ENCODE measurements at places on chromosomes 4 and X. TPM values are rescaled to one million over a fixed set of nuclear protein-coding genes. Genes with fewer than 3 reads are reported as not detected.

The GIMD1 gene
- not detected for total RNA-seq

GRCh38 chrX:150507251-150507856 is 61.1 kb upstream of the MTM1 start:
- no peak for DNase-seq

DNA sequence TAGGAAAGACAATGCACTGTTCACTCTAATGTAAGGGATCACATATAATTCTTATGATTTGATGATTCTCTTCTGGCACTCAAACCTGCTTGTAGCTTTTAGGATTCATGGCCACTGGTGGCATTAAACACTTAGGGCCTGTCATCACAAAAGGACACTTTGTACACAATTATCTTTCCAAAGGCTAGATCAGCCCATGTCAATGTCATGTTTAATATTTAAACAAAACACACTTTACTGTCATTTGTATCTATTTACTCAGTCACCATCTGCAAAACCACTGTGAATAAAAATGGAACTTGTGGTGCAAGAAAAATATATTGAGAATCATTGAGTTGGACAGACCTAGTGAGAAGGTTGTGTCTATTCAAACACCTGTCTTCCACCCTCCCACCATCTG is 83.6 kb upstream of the TTC29 start:
- DNase-seq: no peak

DNA sequence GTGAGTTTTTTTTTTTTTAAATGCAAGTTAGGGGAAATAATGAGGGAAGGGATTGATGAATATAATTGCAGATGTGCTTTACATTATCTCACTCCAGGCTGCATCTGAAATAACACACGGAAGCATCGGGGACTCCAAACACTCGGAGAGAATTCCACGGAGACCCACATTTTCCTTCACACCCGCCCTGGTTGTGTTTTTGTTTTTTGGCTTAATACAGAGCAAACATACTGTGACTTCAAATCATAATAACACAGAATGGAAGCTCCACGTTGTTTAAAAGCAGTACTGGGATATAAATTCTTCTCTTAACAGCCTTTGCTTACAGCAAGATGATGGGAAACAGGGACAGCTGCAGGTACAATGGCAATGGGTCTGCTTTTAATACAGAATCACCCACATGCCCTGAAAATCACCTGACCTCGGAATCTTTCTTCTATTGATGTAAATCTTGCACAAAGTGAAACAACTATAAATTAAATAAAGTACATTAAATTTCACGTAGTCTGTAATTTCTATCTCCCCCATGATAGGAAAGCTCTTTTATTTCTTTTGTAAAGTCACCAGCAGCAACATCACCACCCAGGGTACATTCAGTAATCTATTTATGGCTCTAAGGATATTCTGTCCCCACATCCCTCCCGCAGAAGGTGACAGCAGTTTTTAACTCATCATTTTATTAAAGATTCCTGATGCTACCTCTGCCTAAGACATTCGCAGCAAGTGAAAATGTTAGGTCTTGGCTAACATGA is 119.3 kb downstream of the ZNF827 start:
- DNase-seq: no peak

DNA sequence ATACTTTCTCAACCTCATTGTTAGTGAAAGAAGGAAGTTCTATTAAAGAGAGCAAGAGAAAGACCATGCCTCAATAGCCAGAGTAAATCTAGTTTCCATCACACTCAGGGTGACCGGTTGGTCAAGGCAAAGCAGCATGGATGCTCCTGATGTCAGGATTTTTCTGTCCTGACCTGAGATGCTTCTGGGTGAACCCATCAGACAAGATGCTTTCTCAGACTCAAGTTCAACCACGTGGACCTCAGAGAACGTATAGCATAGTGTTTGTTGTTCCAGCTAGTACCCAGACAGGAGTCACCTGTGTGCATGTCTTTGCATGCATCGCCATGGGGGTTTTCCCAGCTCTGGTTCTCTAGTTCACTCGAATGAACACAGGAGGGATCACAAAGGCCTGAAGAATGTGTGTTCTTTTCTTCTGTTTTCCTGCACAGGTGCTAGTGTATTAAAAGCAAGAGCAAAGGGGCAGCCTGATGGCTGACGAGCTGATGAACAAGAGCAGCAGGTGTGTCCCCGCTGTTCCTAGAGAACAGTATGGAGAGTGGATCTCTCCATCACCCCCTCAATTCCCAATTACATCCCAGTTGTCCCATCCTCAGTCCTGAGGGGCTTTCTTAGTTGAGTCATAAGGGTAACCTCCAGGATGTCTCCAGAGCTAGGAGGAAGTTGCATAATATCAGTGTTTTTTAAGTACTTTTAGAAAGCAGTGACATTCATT is 110.5 kb upstream of the ENPP6 start:
- DNase-seq: no peak

The ANOS1 gene
- total RNA-seq: 2.3 TPM

The DDIT4L gene
- 3.1 TPM for total RNA-seq

GRCh38 chr4:53195815-53196661 is 169.8 kb downstream of the SCFD2 start:
- no peak for DNase-seq

DNA sequence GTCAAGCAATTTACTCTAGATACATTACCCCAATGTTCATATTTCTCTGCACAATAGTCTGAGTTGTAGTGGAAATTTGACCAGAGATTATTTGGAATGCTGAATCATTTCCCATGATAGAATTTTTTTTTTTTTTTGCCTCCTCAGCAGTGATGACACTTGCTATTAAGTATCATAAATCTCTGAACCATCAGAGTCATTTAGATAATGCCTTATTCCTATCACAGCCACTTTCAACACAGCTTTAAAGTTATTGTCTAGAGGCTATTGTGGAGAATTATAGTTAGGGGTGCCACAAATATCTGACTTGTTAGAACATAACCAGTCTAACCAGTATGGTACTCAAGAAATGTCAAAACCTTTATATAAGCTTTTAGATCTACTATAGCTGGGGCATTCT is 79.8 kb downstream of the LCORL start:
- DNase-seq: no peak

The BCOR gene
- 24.3 TPM for total RNA-seq

DNA sequence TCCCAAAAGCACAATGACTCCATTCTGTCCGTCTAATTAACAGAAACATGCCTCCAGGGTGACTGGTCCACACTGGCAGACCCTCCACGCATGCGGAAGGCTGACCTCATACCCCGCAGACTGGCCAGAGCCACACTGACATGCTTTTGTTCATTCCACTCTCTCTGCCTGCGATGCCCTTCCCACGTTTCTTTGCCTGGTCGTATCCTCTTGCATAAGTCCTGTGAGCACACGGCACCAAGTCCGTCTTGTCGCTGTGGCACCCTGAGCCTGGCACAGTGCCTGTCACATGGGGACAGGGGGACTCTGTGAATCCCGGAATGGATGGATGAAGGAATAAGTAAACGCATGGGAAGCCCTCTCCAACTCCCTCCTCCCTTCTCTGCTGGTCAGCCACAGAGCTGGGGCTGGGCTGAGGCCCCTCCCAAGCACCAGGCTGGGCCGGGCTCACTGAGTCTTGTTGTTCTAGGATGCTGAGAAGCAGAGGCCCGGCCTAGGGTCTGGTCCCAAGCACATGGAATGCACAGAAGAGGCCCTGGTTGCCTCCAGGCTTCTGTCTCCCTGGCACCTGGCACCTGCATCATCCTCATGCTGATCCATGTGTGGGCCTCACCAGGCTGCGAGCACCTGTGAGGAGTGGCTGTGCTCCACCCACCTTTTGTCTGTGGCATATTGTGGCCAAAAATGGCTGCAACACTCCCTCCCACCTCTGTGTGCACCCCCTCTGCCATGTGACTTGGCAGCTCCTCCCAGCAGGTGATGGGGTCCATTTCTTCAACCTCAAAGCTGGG is 38.9 kb upstream of the C4orf50 start:
- no peak for DNase-seq

DNA sequence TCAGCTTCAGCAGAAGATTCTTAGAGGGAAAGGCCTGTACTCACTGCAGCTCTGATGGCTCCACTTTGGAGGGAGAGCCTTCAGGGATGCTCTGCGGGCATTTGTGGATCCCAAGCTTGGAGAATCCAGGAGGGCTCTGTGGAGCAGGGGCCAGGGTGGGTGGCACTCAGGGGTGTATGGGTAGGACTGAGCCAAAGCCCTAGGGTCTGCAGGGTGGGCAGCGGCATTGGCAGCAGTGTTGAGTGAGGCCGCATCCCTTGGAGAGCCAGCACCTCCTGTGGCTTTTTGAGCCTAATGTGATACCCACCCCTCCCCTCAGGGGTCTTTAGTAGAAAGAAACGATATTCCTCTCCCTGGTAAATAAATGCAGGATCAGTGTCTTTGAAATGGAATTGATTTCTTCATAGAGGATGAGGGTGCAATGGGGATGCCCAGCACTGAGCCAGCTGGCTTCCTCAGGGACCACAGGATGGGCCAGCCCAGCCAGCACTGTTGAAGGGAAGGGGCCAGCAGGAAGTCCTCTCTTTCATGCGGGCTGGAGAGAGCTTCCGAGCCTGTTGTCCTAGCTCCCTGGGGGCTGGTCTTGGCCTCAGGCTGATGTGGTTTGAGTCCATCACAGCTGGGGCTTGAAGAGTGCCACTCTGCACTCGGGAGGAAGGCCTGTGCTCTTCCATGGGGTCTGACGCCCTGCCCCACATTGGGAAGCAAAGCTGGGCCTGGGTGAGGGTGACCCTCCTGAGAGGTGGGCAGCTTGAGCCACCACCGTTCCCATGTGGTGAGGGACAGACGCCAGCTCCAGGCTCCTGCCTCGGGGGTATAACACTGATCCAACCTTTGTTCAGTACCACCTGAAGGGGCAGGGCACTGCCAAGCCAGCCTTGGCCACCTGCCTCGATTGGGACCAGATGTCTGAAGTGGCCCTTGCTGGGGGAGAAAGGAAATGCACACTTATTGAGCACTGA is 49.5 kb downstream of the PSAPL1 start:
- no peak for DNase-seq

The SLC10A6 gene
- not detected for total RNA-seq

DNA sequence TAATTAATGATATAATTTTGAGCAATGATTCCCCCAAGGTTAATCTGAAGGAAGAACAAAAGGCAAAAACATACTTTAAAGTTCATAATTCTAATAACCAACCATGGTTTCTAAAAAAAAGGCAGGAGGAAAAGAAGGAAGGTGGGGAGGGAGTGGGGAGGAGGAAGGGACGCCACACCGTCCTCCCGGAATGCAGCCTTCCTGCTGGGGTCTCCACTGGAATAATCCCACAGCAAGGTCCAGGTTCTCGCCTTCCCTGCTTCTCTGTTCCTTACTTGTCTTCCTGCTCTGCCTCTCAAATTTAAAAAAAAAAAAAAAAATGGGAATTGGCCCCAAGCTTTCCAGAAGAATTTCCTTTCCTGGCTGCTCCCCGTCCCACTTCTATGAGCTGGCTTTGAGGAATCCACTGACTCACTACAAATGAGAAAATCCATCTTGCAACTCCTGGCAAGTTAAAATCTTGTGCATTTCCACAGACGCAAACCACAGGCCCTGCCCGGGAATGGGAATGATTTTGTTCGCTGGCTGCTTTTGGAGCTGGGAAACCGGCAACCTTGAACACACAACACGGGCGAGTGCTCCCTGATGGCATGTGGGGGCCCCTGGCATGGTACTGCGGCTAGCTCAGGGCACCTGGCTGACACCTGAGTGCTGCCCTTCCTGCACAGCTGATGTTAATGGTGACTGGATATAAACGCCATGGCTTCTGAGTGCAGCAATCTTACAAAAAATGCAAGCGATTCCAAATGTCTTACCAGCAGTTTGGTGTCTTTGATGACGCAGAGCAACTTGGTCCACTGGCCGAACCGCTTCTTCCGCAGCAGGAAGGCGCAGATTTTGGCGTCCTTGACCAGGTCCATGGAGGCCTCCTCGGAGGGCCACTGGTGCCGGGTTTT is 97.0 kb downstream of the AFAP1 start:
- peak; percentile 92 for DNase-seq

The GPM6B gene
- total RNA-seq: 1.5 TPM

DNA sequence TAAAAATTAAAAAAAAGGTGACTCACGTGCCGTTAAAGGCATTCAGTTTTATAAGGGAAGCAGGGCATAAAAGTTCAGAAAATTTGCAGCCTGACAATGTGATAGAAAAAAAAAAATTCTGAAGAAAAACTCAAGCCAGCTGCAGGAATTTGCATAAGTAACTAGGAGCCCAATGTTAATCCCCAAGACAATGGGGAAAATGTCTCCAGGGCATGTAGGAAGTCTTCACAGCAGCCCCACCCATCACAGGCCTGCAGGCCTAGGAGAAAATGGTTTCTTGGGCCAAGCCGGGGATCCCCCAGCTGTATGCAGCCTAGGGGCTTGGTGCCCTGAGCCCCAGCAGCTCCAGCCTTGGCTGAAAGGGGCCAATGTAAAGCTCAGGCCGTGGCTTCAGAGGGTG is 31.2 kb downstream of the CHM start:
- no peak for DNase-seq

The UGT2B15 gene
- not detected for total RNA-seq

GRCh38 chr4:18664171-18664570 is 642.6 kb upstream of the LCORL start:
- DNase-seq: no peak

GRCh38 chrX:110442635-110443034 is 84.0 kb downstream of the RTL9 start:
- no peak for DNase-seq

DNA sequence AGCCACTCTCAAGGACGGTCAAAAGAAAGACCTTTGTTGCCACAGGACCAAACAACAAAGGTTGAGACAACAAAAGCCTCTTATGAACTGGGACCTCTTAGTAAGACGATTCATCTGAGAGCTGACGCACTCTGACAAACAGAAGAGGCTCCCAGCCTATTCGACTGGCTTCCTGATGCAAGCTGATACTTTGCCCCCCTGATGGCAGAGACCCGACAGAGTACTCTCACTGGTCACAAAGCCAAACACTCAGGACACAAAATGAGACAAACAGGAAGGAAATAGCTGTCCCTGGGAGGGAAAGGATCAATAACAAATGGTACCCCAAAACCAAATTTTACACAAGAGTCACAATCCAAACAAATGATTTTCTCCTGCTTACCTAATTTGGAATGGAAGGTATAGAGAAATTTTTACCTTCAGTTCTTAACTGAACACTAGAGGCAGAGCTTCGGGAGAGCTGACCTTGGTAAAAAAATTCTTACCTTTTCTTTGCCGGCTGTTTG is 75.2 kb upstream of the PLAC8 start:
- DNase-seq: no peak

GRCh38 chr4:32689518-32689917 is 1969.3 kb downstream of the PCDH7 start:
- DNase-seq: no peak

- no peak for DNase-seq
These were observed 32.0 kb downstream of the LIMCH1 start for GRCh38 chr4:41569961-41570360.

Measured in epithelial cell of proximal tubule (primary cell).